Stimulated activated CD8-positive, alpha-beta memory T cell treated with anti-CD3 and anti-CD28 coated beads, Interleukin-4, amount 100 ng/mL, for 4 hours (primary cell): ENCODE measurements at places on chromosomes 2 and 18.

- no peak for DNase-seq
Observed at GRCh38 chr2:98804736-98805135, 73.8 kb upstream of the MGAT4A start.

DNA sequence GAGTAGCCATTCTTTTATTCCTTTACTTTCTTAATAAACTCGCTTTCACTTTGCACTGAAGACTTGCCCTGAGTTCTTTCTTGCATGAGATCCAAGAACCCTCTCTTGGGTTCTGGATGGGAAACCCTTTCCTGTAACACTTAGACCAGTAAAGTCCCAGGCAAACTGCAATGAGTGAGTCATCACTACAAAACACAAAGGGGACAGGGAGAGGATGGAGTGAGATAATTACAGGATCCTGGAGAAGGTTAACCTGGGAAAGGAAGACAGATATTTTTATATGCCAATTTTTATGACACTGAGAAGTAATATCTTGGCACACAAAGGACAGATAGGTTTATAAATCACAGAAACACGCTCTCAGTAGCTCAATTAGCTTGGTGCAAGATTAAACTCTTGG is 48.7 kb downstream of the EHD3 start:
- no peak for DNase-seq

DNA sequence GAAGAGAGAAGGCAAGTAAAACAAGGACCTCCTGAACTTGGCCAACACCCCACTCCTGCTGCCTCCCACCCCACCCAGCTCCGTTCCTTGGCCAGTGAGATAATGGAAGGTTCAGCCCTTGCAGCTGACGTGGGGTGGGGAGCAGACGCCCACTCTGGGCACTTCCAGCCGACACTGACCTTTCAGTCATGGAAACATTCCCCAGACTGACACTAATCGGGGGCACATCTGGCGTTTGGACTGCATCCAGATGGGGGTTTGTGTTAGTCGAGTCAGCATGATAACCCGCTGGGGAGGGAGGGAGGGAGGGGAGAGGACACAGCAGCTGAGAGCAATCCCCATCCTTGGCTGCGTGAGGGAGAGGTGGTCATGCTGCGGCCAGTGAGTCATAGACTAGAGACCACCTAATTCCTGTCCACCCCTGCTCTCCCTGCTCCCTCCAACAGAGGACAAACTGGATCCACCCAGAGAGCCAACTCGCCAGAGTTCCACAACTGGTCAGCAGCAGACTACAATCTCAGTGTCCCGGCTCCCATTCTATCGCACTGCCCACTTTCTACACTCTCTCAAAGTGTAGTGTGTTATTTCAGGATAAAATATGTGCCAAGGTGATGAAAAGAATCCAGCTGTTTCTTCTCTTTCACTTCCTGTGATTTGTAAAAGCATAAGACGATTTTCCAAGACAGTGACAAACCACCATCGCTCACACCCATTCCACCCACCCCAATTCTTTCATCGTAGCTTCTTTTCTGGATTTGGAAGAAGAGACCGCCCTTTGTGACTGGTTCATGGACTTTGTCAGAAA is 115.4 kb upstream of the PKDCC start:
- DNase-seq, result no peak

GRCh38 chr2:159072795-159073194 is 104.4 kb downstream of the TANC1 start:
- no peak for DNase-seq

- no peak for DNase-seq
Observed at GRCh38 chr2:191410646-191411436, 165.6 kb downstream of the MYO1B start.

DNA sequence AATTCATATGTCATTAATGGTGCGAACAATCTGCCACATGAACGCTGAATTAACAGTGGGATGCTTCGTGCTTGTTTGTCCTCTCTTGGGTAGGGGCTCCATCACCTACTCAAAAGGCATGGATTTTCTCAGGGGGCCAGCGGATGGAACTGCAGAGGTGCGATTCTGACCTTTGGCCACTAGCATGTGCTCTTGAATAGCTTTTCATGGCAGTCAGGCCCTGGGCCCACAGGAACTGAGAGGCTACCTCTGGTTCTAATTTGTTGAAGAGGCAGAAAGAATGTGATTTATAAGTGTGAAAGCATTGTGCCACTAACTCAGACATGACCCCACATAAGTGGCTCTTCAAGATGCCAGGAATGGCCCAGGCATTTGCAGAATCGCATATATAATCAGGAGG is 283.2 kb downstream of the INSIG2 start:
- DNase-seq, result no peak

DNA sequence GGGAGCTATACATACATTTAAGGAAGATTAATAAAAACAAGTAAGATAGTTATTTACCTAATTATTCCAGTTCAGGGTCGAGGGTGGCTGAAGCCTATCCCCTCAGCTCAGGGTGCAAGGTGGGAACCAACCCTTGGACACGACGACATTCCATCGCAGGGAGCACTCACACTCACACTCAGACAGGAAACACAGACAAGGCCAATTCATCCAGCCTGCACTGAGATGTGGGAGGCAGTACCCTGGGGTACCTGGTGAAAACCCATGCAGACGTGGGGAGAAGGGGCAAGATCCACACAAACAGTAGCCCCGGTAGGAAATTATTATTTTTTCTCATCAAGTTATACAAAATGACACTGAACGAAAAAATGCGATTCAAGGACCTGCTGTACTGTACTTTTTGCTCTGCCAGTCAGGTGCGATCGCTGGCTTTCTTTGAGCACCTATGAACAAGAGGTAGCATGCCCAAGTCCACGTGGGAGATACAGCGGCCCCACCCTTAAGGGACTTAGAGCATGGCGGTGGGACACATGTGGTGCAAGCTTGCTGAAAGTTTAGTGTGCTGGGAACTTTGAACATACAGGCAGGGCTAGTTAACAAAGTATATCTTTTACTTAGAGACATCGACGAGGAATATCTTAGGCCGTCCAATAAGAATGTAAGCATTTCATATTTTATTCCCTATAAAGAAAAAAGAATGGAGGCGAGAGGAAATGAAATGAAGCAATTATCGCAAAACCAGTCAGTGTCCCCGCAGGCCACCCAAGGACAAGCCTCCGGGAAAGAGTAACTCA is 624 bp downstream of the METTL8 start:
- no peak for DNase-seq

DNA sequence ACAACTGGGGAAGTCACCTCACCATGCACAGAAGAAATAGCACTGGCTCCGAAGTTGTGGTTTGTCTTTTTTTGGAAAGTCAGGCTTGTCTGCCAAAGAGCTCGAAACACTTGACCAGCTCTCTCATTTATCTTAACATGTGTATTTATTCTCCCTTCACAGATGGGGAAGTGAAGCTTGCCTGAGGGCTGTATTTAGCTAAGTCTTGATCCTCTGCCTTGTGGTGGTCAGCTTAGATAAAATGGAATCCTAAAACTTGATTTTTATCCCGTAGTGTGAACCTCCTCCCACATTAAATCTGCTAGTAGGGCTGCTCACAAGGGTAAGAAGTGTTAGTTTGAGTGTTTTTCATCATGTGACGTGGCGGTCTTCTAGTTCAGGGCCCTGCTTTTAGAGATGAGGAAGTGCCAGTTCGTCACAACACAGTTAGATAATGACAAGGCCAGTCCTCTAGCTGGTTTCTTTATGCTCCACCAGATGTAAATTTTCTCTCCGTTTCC is 89.7 kb downstream of the TMEM247 start:
- no peak for DNase-seq

DNA sequence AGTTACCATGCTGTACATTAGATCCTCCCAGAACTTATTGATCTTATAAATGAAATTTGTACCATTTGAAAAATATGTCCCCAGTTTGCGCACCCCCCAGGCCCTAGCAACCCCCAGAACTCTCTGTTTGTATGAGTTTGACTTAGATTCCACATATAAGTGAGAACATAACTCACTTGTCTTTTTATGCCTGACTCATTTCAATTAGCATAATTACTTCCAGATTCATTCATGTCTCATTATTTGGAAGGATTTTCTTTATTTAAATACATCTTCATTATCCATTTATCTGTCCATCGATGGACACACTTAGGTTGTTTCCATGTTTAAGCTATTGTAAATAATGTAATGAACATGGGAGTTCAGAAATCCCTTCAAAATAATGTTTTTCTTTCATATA is 705.9 kb downstream of the CCDC85A start:
- no peak for DNase-seq
